ENCODE measurements at places on chromosomes 12 and 14. TPM values are rescaled to one million over a fixed set of nuclear protein-coding genes. Genes with fewer than 3 reads are reported as not detected.
A peak's percentile ranks its signal among the peaks of the same experiment; 100 is the strongest.

- peak; percentile 54 for DNase-seq
These were observed 6.7 kb downstream of the VASH1 start for GRCh38 chr14:76767681-76768656.

DNA sequence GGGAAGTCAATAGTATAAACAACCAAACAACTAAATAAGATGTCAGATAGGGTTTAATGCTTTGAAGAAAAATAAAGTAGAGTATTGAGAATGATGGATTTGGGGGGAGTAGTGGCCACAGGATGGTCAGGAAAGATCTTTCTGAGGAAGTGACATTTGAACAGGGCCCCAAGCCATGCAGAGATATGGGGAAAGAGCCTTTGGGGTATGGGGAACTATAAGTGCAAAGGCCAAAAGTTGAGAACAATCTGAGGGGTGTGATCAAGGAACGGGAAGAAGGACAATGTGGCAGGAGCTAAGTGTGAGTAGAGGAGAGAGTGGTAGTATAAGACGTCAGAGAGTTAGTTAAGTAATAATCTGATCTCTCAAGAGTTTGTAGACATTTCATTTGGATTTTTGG lies 1.3 kb downstream of the MRPS35 start:
- no peak for DNase-seq

Gene YARS2
- 28.8 TPM for total RNA-seq

Gene TAS2R46
- total RNA-seq = 2.4 TPM

Gene DCAF11
- total RNA-seq = 146 TPM

GRCh38 chr14:76309572-76310162 lies 66.3 kb upstream of the ESRRB start:
- DNase-seq = no peak

DNA sequence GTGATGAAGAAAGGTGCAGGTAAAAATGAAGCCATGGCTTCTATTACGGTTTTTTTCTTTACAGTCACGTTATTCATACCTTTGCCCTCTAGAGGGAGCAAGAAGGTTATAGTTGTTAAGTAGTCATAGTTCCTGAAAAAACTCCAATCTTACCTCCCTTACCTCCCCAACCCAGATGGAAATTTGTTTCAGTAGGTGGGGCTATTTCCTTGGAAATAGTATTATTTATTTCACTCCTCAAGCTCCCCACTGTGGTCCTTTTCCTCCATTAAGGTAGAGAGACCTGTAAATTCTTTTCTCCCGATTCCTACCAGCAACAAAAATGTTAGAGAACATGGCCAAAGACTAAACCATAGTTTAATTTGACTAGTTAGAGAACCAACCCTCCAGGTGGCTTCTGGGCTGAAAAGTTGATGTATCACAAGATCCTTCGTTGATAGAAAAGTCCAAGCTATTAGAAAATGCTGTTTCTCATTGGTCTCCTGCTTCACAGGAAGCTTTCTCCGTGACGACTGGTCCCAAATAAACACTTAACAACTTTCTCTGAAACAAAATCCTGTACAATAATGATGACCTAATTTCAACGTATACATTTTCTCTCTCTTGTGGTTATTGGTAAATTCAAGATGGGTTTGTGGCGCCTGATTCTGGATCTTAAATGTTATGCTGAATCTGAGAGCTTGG lies 43.5 kb downstream of the TMX1 start:
- no peak for DNase-seq

GRCh38 chr14:81536241-81536771 lies 2.7 kb upstream of the SEL1L start:
- no peak for DNase-seq

DNA sequence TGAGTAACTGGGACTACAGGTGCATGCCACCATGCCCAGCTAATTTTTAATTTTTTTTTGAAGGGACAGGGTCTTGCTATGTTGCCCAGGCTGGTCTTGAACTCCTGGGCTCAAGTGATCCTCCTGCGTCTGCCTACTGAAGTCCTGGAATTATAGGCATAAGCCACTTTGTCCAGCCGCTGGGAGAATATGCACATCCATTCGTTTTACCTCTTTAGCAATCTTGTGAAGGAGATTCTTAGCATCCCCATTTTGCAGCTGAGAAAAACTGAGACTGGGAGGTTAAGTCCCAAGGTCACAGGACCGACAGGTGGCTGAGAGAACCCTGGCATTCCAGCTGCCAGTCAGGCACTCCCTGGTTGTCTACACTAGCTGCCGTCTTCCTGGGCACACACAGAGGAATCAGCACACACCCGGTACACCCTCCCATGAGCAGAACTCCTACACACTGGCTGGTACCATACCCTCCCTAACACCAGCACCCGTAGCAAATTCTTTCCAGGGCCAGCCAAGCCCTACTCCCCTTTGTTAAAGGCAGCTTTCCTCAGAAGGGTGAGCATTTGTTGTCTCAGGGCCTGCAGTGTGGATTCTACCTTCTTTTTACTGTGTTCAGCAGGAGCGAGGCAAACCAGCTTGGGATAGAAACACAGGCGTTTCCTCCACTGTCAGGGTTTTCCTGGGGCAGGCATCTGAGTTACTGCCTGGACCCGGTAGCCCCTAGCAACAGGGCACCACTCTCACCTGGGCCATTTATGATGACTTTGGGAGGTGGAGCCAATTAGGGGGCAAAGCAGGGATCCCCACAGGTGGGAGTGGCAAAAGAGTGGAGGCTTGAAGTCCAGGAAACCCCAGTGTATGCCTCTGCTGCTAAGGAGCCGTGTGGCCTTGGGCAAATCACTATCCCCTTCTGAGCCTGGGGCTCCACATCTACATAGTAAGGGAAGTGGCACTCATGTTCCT lies 70.2 kb downstream of the IRF2BPL start:
- no peak for DNase-seq

GRCh38 chr12:65584016-65584415 lies 240.3 kb upstream of the HMGA2 start:
- no peak for DNase-seq

DNA sequence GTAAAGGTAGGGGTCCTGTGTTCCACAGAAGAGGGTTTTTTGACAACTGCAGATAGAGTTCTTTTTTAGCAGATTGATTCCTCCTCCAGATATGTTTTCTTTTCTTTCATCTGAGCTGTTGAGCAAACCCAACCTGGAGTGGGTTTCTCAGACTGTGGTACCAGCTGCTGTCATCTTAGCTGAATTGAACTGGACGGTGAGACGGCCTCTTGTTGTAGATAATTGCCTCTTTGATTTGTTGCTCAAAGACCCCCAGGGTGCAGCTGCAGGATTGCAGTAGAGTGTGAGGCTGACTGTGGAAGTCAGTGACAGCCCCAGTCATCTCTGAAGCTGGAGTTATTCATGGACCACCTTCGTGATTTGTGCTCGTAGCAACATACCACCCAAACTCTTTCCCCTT lies 317.7 kb downstream of the AACS start:
- DNase-seq = no peak

All from activated naive CD4-positive, alpha-beta T cell treated with anti-CD3 and anti-CD28 coated beads, Interleukin-2, amount 50 U/mL, for 72 hours (primary cell).